ENCODE measurements at places on chromosomes 5 and 9.

DNA sequence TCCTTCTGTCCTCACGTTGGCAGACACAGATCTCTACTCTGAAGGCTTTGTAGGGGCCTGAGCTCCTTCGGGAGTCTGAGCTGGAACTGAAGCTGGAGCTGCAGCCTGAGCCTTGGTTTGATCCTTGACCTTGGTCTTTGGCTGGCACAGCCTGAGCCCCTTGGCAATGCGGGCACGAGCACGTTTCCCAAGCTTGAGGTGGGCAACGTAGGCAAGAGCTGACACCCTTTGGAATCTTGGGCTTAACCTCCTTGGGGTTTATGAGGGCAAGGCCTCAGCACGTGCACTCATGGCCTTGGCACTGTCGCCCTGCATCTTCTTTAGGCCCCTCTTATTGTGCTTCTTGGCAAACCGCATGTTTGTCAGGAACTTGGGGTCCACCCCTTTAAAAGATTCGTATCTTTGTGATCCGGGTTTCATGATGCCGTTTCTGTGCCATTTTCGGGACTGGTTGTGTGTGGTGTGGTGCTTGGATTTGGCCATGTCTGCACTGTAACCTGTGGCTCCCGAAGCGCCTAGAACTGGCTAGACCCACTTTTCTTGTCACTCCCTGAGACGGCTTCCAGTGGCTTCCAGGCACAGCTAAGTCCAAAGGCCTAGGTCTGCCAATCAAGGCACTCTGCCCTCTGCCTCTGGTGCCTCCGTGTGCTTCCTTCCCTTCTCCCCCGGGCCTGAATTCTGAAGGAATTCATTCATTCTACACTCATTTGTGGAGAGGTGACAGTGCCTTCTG is 1.4 kb downstream of the SUSD1 start:
- no peak for DNase-seq

DNA sequence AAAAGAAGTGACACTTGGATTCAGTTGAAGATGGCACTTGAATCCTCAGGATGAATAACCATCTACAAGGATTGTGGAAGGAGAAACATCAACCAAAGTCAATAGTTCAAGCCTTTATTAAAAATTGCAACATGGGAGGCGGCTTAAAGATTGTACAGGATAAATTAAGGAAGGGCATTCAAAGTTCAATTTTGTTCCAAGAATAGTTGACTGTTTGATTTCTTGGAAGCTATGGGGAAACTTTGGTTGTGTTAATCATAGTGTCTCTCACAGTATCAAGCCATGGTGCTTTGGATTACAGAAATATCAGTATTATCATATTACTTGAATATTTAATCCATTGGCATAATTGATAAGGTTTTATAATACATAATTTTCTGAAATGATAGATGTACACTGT is 1844.3 kb downstream of the MAT2B start:
- DNase-seq, result peak; percentile 96

- no peak for DNase-seq
These were observed 181.4 kb upstream of the MAP3K1 start for GRCh38 chr5:56633950-56634349.

- peak; percentile 59 for DNase-seq
These were observed 53.0 kb downstream of the NUP214 start for GRCh38 chr9:131178382-131178781.

DNA sequence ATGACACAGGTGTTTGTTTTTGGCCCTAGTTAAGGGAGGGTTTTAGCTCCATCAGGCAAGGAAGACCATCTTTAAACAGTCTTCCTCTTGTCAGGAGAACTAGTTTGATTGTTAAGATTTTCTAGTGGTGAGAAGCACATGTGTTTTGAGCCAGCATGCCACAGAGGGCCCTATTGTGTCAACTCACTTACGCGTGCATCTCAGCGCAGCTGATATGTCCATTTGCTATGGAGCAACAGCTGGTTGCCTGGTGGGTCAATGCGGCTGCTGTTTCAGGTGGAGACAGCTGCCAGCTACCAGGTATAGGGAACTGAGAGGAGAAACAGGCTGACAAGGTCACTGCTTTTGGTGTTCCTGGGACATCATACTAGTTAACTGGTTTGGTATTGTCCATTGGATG is 100.5 kb upstream of the PRRC1 start:
- no peak for DNase-seq

- no peak for DNase-seq
These were observed 243.2 kb downstream of the FSTL4 start for GRCh38 chr5:133368916-133369783.

GRCh38 chr5:172646716-172647285 is 5.7 kb downstream of the NEURL1B start:
- no peak for DNase-seq

DNA sequence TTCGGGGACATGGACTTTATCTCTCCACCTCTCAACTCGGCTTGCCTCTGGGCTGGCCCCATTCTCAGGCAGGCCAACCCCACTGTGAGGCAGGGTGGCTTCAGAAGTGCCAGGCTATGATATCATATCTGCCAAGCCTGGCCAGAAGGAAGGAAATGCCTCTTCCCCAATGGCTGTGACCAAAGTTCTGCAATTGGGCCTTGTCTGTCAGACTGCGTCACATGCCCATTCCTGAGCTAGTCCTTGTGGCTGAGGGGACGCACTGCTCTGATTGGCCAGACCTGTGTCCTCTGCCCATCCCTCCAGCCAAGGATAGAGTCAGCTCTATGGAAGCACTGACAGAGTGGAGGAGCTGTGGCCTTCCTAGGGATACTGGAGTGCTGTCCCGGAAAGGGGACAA is 11.9 kb downstream of the SMIM23 start:
- peak; percentile 33 for DNase-seq

DNA sequence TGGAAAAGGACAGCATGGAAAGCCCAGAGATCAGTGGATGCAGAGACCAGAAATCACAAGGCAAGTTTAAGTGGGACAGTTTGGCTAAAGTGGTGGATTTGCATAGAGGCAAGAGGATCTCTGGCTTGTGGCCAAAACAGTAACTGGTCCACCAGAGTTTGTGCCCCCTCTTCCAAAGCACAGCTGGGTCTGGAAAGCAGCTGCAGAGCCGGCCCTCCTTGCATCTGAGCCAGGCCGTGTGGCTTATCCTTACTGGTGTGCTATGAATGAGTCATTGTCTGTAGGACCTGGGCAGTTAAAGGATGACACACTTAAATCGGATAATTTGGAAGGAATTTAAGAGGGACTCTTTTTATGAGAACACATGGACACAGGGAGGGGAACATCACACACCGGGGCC is 146.6 kb downstream of the PIP5K1B start:
- DNase-seq, result no peak

DNA sequence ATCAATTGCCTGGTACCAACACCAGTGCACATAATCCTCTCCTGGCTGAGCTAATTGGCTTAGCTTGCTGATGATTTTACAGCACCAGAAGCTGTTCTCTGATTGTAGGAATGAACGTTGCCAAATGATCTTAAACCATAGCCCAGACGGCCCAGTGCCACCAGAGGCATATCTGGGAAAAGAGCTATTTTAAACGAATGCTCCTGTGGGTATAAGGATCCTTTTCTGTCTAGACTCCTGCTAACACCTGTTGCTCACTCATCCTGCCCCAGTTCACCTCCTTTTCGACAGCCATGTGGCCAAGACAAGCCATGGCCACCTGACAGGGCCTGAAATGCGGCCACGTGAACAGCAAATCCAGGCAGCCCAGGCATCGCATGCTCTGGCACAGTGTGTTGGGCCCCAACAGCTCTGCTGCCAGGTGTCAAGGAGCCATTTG is 289.9 kb upstream of the SLC30A5 start:
- no peak for DNase-seq

- no peak for DNase-seq
These were observed 362.6 kb downstream of the PTPRD start for GRCh38 chr9:10250219-10250618.

GRCh38 chr5:143275512-143276363 is 127.7 kb downstream of the NR3C1 start:
- peak; percentile 49 for DNase-seq

DNA sequence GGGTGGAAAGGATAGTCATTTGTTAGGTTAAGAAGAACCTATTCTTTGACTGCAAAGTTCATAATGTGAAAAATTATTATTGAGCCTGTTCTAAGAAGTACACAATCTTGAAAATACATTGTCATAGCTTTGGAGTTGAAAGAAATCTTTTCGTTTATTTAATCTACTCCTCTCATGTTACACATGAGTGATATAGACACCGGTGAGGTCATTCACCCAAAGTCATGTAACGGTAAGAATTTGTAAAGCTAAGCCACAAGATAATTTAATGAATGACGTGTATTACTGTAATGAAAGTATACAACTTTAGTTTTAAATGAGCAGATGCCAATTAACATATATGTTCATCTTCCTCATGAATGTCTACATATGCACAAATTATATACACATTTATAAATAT is 284.1 kb upstream of the PDE4D start:
- DNase-seq, result no peak

DNA sequence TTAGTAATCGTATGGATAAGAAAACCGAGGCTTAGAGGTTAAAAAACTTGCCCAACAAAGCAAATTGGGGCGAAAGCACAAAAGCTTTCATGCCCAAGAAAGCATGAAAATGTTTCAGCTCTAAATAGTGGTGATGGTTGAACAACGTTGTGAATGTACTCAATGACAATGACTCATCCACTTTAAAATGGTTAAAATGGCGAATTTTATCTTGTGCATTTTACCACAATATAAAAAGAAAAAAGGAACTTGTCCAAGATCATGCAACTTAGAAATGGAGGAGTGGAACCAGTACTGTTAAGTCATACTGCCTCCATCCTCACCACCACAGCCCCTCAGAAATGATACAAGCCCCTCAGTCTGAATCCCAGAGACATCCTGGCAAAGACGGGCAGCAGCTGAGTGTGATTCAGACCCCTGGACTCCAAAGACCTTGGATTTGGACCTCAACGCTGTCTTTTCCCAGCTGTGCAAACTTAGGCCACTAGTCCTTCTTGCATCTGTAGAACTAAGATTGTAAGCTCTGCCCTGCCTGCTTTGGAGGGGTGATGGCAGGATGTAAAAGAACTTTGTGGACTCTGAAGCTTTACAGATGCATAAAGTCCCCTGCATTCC is 158.4 kb downstream of the GABBR2 start:
- DNase-seq, result peak; percentile 75

DNA sequence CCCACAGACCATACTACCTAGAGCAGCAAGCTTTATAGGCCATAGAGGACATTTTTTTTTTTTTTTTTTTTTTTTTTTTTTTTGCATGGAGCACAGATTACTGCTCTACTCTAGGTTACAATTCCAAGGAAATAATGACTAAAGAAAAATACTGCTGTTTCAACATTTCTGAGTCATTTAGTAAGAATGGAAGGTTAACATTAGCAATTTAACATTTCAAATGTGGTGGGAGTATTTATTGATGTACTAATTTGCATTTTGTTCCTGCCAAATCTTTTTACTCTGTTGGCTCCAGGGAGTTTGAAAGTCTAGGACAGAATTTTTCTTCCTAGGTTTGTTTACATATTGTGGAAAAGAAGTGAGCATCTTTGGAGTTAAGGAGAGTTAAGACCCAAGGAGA is 142.1 kb upstream of the CCDC152 start:
- DNase-seq, result no peak

GRCh38 chr5:5521029-5521428 is 98.6 kb downstream of the ICE1 start:
- DNase-seq, result no peak

- DNase-seq, result peak; percentile 83
These were observed 112.6 kb downstream of the RANBP17 start for GRCh38 chr5:170974461-170974860.

- DNase-seq, result no peak
These were observed 567.4 kb downstream of the PRR16 start for GRCh38 chr5:121031491-121031890.

DNA sequence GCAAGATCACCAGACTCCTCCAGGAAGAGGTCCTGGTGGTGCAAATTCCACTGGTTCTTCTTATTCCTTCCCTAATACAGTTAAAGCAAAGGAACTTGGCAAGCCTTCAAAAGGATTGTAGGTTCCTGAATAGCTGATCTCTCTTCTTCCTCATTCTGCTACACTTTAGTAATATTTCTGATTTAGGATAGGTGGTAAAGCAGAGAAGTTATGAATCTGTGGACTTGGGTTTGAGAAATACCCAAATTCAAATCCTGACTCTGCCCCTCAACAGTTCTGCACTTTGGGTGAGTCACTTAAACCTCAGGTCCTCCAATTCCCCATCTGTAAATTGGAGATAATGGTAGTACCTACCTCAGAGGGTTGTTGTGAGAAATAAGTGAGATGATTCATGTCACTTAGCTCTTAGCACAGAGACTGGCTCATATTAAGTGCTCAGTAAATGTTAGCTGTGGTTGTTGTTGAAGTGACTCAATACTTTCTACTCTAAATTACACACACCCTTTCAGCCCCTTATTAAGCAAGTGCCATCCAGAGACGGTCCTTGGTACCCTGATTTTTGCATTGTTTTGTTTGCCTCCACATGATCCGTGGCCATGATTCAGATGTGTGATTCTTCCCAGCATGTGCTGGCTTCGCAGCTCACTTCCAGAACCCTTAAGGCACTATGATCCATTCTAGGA is 5.2 kb downstream of the SH3RF2 start:
- DNase-seq, result peak; percentile 5

GRCh38 chr5:170211575-170212334 is 21.0 kb upstream of the C5orf58 start:
- no peak for DNase-seq

DNA sequence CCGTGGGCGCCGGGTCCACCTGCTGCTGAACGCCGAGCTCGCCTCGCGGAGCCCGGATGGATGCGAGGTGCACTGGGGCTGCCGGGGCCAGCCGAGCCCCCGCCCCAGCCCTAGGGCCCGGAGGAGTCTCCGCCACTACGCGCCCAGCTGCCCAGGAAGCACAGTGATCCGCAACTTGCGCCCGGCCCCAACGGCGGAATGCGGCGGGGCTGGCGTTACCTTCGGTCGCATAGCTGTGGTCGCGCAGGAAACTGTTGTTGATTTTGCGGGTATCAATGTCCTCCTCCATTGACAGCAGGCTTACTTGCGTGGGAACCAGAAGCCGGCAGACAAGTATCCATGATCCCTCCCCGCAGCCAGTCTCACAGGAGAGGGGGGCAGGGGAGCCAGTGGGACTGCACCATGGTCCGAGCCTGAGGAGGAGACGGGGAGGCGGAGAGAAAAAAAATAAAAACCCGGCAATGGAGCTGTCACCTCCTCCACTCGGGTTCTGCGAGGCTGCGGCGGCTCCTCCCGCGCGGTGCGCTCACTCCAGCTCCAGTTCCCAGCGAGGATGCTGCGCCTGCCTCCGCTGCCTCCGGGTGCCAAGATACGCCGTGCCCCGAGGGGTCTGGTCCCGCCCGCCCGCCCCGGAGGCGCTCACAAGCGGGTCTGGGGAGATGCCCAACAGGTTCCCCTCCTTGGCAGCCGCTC is 628 bp downstream of the PPP2R2B start:
- no peak for DNase-seq

DNA sequence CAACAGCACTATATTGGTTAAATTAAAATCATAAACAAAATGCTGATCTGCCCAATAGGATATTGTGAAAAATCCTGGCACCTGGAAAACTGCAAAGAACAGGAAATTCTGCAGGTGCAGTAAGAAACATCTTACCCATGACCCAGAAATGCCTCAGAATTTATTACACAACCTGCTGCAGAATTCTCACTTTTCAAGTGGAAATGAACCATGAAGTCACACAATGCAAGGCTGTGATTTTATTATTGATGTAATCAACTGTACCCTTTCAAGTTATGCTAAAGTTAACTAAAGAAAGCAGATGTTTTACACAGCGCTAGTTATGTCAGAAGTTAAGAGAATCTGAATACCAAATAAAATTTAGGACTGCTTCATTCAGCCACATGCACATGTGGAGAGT is 6.0 kb downstream of the STRBP start:
- DNase-seq, result no peak

GRCh38 chr9:18422296-18423036 is 51.5 kb upstream of the ADAMTSL1 start:
- peak; percentile 22 for DNase-seq

GRCh38 chr9:4662989-4663792 is 1.1 kb downstream of the PLPP6 start:
- DNase-seq, result no peak
